ENCODE measurements at places on chromosomes 7 and 10. TPM values are rescaled to one million over a fixed set of nuclear protein-coding genes. Genes with fewer than 3 reads are reported as not detected.

- DNase-seq: no peak
Measured at GRCh38 chr7:71237945-71238344, 106.0 kb downstream of the GALNT17 start.

- peak; percentile 53 for DNase-seq
Measured at GRCh38 chr7:90455163-90456030, 14.0 kb upstream of the PTTG1IP2 start.

DNA sequence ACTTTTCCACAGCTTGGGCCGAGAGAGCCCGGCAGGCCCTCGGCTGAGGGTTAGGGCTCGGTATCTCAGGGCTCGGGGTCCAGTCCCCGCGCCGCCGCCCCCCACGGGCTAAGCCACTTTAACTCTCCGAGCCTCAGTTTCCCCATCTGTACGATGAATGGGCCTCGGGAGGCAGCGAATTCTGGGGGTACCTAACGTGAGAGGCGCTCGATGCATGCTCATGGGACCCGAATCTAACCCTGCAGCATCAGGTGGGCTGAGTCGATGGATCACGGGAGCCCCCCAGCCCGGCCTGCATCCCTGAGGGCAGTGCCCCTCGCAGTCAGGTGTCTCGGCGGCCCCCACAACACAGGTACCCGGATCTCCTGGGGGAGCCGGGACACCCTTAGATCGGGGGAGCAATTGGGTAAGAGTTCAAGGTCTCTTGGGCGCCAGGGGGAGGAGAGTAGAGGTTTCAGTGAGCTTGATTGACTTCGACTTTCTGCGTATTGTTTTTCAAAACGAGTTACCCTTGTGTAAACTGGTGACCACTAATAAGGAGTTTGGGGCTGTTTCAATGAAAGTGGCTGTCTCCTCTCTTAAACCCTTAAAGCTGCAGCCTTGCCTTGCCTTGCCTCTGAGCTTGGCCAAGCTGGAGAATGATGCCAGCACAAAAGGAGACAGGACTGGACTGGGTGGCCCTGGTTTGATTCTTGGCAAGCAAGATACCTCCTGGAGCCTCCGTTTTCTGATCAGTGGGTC lies 631 bp downstream of the POR start:
- peak; percentile 36 for DNase-seq

DNA sequence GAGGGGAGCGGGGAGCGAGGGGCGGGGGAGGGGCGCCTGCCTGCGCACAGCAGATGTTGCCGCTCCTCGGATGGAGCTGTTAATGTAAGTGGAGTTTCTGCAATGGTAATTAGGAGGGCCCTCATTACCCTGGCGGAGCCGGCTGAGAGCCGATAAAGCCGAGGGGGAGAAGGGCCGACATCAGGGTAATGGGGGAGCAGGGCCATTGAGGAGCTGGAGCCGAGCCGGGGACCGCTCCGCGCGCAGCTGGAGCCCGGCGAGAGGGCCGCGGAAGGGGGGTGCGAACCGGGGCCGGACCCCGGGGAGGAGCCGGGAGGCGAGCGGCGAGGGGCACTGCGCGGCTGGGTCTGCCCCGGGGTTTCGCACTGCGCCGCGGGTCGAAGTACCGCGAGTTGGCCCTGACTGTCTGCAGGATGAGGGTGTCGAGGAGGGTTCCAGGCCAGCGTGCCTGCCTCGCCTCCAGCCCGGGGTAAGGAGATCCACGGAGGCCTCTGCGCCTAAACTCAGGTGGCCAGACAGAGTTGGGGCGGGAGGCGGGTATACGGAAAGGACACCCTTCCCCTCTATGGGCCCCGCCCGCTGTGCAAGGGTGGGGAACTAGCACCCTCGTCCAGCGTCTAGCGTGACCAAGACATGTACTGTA lies 55.0 kb upstream of the LBX1 start:
- no peak for DNase-seq

- DNase-seq: no peak
Measured at GRCh38 chr10:80429521-80429973, 21.2 kb downstream of the PRXL2A start.

Gene AVPI1
- 19.6 TPM for total RNA-seq

Gene HOXA4
- 0.97 TPM for total RNA-seq

DNA sequence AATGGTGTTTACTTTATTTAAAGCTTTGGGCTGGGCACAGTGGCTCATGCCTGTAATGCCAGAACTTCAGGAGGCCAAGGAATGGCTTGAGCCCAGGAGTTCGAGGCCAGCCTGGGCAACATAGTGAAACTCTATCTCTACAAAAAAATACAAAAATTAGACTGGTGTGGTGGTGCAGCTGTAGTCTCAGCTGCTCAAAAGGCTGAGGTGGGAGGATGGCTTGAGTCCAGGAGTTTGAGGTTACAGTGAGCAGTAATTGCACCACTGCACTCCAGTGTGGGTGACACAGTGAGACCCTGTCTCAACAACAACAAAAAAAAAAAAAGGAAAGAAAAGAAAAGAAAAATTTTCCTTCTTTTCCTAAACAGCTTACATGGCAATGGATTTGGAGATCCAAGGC lies 22.0 kb downstream of the SLC16A9 start:
- DNase-seq: no peak

DNA sequence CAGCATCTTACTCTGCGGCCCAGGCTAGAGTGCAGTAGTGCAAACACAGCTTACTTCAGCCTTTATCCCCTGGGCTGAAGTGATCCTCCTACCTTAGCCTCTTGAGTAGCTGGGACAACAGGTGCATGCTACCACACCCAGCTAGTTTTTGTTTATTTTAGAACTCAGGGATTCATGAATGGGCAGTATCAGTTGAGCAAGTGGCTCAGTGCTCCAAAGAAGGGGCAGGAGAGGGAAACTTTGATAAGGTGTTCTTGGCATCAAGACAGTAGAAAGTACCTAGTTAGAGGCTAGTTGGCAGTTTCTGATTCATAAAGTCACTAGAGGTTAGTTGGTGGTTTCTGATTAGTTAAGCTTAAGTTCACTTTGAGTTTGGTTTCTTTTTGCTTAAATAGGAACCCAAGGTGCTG lies 18.4 kb downstream of the TRIM24 start:
- DNase-seq: no peak

Gene KDM7A
- 4.5 TPM for total RNA-seq

GRCh38 chr10:23151071-23151470 lies 41.0 kb upstream of the PTF1A start:
- no peak for DNase-seq

Gene CNTNAP2
- not detected for total RNA-seq

- no peak for DNase-seq
Measured at GRCh38 chr10:13439313-13440184, 89.3 kb downstream of the BEND7 start.

- DNase-seq: no peak
Measured at GRCh38 chr7:80224415-80224814, 89.8 kb downstream of the GNAI1 start.

GRCh38 chr10:112758961-112759360 lies 191.1 kb upstream of the TCF7L2 start:
- DNase-seq: no peak

GRCh38 chr7:149670288-149670687 lies 103.1 kb downstream of the ZNF467 start:
- DNase-seq: peak; percentile 31

All from fibroblast of villous mesenchyme (primary cell).